Left forelimb (tissue), 1 donor: ENCODE measurements at places on chromosomes 1 and 21.

DNA sequence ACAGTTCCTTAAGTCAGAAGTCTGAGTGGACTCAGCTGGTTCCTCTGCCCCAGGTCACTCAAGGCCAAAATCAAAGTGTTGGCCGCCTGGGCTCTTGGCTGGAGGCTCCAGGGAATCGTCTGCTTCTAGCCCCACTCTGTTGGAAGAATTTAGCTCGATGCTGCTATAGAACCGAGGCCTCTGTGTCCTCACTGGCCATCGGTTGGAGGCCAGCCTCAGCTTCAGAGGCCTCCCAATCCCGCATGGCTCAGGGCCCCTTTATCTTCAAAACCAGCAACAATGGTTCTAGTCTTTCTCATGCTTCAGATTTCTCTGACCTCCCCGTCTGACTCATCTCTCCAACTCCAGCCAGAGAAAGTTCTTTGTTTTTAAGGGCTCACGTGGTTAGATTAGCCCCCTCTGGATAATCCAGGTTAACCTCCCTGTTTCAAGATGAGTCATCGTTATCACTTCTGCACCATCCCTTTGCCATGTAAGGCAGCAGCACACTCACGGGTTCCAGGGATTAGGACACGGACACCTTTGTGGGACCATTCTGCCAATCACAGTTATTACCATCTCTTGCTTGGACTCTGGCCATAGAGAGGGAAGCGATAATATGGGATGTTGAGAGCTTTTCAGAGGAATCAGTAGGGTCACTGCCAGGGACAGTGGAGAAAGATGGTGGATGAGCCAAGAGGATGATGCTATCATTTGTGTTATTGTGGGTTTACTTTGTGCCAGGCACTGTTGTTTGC lies 13.6 kb downstream of the FHAD1 start:
- DNase-seq: peak; percentile 41

DNA sequence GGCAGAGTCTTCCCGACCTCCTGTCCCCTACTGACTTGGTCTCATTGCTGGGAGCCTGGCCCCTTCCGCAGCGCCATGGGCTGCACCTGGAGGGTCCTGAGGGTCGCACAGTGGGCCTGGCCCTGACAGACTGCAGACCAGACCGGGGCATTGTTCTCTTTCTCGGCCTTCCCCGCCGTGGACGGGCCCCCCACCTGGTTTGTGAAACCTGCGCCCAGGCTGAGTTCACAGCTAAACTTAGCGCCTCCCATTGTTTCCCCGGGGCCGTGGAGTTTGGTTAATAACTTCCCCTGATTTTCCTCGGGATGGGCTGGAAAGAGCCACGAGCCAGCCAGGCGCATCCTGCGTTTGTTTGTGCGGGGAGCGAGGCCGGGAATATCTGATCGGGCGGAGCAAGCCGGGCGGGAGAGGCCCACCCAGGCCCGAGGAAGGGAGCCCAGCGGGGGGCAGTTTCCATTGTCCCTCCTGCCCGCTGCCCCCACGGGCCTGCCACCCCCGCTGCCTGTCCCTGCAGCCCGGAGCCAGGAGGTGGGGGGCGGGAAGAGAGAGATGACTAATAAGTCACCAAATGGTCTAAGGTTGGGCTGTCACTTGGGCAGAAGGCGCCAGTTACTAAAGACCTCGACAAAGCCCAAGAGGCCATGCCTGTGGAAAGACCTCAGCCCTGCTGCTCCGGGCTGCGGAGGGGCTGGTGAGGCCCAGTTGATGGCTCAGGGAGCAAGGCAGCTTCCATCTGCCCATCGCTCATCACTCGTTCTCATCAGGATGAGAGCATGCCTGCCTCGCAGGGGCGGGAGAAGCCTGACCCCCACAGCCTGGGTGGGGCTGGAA lies 39.0 kb upstream of the ARHGEF16 start:
- no peak for DNase-seq

DNA sequence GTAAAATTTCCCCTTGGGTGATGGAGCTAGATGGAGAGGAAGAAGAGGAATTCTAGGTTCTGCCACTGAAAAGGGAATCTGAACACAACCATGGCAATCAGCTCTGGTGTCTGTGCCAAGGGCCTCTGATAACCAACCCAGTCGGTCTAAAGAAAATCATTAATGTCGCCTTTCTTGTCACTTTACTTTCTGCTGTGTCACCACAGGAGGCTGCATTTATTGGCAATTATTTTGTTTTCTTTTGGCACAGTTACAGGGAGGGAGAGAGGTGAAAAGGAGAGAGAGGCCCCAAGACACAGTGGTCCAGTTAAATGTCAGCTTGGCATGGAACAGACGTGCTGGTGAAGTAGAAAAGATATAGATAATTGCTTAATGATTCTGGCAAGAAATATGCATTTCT lies 287.0 kb downstream of the ASTN1 start:
- DNase-seq: no peak

GRCh38 chr1:59329412-59330053 lies 32.6 kb downstream of the FGGY start:
- DNase-seq: no peak

DNA sequence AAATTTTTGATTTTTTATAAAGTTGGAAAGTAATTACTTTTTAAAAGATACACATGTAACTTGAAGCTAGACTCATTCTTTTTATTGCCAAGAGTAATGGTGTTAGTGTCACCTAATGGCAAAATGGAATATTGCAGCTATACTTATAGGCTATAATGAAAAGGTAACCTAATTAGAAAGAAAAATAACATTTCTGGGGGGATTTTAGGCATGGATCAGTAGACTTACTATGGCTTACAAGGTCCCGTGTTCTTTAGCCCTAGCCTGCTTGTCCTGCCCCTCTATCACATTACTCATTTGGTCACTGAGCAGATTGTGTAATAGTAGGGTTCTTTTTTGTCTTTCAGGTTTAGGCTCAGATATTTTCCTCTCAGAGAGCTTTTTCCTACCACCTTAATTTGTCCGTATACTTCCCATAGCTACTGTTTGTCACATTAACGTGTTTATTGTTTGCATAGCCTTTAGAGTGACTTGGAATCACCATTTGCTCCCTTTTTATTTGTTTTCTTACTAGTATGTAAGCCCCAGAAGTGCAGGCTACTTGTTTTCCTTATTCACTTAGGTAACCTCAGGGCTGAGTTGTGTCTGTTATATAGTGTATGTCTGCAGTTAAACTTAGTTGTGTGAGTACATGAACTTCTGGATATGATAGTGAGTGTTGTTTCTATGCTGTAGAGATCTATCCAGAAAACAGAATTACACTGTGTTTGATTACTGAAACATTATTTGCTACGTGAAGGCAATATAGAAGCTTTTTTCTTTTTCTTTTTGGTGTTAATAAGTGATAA lies 58.7 kb downstream of the RABGAP1L start:
- DNase-seq: no peak

DNA sequence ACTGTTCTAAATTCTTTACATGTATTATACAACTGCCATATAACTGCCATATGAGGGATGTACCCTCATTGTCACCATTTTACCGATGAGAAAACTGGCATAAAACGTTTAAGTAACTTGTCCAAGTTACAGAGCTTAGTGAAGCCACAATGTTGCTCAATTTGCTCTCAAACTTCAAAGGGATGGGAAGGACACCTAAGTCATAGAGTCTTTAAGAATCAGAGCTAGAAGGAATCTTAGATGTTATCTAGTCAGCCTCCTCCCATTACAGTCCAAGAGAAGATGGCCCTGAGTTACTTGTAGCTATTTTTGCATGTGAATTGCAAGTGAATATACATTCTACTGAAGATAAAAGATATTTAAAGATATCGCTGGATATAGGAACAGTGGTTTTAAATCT lies 31.7 kb downstream of the SELL start:
- DNase-seq: no peak

DNA sequence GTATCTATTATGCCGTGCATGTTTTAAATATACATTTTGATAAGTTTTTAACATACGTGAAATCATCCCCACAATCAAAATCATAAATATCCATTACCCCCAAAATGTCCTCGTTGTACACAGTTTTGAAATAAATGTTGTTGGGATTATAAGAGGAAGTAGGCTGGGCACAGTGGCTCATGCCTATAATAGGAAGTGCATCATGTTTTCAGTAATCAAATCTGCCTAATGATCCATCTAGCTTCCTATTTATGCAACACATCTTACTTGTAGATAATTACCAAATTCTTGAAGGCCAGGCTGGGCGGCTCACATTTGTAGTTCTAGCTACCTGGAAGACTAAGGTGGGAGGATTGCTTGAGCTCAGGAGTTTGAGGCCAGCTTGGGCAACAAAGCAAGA lies 15.0 kb upstream of the IFNGR2 start:
- no peak for DNase-seq

GRCh38 chr1:15056515-15057285 lies 96.8 kb upstream of the TMEM51 start:
- DNase-seq: no peak

DNA sequence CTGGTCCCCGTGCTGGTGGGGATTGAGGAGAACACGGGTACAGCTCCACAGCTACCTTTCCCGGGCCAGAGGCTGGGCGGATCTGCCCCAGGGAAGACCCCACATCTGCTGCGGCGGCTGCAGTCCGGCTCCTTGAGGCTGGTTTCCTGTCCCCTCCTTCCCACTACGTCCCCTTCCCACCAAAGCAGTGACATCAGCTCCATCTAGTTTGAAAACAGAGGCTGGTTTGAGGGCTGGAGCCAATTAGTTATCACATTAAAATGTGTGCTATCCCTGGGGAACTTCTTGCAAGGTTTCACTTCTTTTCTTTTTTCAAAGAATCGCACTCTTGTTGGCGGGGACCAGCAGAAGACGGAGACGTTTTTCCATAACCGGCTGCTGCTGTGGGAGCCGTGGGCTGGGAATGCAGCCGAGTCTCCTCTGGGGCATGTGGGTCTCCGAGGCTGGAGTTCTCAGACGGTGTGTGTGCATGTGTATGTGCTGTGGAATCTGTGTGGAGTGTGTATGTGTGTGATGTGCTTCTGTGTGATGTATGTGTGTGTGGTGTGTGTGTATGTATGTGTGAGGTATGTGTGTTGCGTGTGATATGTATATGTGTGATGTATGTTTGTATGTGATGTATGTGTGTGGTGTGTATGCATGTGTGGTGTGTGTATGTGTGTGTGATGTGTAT lies 8.9 kb upstream of the PCBP3 start:
- DNase-seq: no peak

- no peak for DNase-seq
These were observed 47.9 kb downstream of the DESI2 start for GRCh38 chr1:244700808-244701207.

- no peak for DNase-seq
These were observed 59.5 kb downstream of the PTGS2 start for GRCh38 chr1:186620566-186621350.

- DNase-seq: peak; percentile 68
These were observed 144.4 kb upstream of the ETS2 start for GRCh38 chr21:38661197-38661871.

- DNase-seq: no peak
These were observed 232.2 kb upstream of the PKN2 start for GRCh38 chr1:88451856-88452255.

- no peak for DNase-seq
These were observed 95.2 kb downstream of the PSMG1 start for GRCh38 chr21:39088031-39088370.

DNA sequence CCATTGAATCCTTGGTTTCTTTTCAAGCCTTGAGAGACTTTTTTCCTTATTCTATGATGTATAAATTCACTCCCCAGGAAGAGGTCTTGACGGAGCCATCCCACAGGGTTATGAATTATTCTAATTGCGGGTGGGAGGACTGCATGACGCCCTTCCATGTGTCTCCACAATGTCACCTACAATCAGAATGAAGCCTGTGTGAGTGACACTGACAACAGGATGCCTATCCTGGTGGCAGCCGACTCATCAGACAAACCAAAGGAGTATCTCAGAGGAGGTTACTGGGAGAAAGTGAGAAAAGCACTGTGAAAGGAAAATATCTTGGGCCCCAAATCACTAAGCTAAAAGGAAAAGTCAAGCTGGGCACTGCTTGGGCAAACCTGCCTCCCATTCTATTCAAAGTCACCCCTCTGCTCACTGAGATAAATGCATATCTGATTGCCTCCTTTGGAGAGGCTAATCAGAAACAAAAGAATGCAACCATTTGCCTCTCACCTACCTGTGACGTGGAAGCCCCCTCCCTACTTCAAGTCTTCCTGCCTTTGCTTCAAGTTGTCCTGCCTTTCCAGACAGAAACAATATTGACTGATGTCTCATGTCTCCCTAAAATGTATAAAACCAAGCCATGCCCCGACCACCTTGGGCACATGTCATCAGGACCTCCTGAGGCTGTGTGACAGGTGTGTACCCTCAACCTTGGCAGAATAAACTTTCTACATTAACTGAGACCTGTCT lies 98.4 kb downstream of the SMYD2 start:
- no peak for DNase-seq

DNA sequence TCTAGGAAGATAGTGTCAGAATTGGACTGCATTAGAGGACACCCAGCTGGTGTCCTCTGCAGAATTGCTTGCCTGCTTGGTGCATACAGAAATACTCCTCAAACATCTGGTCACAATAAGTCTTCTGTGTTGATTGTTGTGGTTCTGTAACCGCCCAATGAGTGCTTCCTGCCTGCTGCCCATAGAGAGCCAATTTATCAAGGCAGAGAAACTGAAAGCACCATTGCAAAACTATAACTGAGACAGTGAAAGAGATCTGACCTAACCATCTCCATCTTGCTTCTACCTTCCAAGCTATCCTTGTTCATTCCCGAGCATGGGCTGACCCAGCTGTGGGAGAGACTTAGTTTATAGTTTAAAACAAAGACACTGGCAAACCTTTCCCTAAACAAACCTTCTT lies 462.4 kb upstream of the RGS18 start:
- no peak for DNase-seq

DNA sequence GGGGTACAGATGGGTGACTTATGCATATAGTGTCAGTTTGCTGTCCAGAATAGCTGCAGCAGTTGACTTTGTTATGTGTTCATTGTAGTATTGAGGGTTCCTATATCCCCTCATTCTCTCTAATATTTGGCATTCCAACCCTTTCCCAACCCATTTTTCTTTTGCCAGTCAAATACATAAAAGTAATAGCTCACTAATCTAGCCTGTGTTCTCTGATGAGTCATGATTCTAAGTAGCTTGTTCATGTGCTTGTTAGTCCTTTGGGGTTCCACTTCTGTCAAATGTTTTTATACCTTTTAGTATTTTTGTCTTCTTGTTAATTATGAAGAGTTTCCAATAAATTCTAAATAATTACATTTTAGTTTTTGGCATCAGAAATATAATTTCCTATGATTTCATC lies 99.2 kb upstream of the MROH9 start:
- no peak for DNase-seq

DNA sequence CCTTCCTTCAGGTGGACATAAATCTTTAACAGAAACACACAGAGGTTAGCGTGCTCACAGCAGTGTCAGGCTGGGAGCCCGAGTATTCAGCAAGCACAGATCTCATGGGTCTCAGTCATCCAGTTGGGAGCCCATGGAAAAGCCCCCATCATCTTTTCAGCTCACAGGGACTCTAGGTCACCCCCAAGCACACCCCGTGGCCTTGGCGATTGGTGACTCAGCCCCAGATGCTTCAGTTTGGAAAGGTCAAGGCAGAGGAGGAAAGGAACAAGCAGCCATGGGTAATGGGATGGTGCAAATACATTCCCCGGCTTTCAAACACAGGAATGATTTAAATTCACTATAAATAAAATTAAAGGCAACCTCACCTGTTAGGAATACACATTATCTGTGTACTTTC lies 88.9 kb downstream of the PGBD5 start:
- DNase-seq: no peak

GRCh38 chr1:38772026-38772425 lies 87.5 kb downstream of the RRAGC start:
- no peak for DNase-seq
